Mammary epithelial cell (primary cell): ENCODE measurements at places on chromosomes 2 and 18.

GRCh38 chr2:216574046-216574445 lies 59.2 kb upstream of the IGFBP2 start:
- no peak for DNase-seq

GRCh38 chr2:203759690-203760365 lies 53.4 kb downstream of the CD28 start:
- DNase-seq = peak; percentile 93

- no peak for DNase-seq
Observed at GRCh38 chr2:105387225-105387624, 11.6 kb downstream of the FHL2 start.

- DNase-seq = no peak
Observed at GRCh38 chr2:101597347-101597944, 100.1 kb upstream of the MAP4K4 start.

DNA sequence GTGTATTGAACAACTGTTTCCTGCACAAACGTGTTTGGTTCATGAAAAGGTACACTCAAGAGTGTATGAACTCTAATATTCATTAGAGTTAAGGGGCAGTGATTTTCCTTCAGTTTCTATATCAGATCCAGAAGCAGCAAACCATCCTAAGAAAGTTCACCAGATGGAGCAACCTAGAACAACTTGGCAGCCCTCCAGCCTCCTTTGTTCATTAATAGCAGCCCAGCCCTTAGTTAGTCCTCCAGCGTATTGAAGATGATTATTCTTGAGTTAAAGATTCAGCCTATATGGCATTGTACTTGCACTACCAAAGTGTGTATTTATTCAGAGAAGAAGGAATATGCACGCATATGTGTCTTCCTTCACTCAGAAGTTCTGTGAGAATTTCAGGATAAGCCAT lies 365.5 kb downstream of the SETBP1 start:
- DNase-seq = no peak

GRCh38 chr18:53909668-53910067 lies 314.8 kb downstream of the MBD2 start:
- DNase-seq = peak; percentile 11

DNA sequence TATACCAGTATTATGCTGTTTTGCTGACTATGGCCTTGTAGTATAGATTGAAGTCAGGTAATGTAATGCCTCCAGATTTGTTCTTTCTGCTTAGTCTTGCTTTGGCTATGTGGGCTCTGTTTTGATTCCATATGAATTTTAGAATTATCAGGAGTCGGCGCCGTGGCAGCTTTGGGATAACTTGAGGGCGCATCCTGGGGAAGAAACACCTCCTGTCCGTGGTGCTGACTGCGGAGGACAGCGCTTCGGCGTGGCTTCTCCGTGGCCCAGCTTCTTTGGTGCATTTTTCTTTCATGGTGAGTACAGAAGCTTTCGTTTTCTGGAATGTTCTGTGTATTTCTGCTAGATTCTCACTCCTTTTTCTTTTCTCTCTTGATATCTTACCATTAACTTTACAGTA lies 25.2 kb downstream of the CCDC74A start:
- no peak for DNase-seq

DNA sequence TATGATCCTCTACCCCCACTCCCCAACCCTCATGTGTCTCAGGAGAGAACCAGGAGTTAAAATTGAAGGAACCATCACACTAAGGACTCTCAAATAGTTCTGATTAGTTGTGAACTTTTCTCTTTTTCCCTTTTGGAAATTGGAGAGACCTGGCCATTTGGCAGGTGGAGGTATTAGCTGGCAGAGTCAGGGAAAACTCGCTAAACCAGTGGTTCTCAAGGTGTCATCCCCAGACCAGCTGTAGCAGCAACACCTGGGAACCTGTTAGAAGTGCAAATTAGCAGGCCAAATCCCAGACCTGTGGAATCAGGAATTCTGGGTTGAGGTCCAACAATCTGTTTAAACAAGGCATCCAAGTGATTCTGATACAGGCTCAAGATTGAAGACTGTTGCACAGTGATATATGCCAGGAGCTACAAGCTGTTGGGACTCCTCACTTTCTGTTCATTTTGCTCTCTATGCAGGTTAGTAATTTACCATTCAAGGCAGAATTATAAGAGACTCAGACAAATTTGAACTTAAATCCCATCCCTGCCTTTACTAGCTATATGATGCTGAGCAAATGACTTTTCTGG lies 2.8 kb upstream of the TMEM131 start:
- DNase-seq = no peak

- DNase-seq = no peak
Observed at GRCh38 chr2:74572178-74572925, 17.8 kb downstream of the DOK1 start.

DNA sequence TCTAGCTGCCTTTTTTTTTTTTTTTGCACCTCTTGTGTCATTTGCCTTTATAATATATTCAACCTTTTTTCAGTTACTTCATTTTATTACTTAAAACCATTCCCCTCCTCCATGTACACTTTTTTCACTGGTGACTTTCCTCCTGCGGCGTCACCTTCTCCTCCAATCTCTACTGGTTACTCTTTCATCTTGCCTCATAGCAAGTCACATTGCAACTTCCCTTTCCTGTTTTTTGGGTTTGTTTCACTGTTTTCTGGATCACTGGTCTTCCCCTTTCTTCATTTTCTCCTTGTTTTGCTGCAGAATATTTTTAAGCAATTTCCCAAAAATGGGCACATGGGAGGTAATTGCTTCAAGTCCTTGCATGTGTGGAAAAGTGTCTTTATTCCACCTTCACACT lies 37.7 kb upstream of the GPR155 start:
- no peak for DNase-seq

GRCh38 chr18:71020342-71021029 lies 731.6 kb downstream of the SOCS6 start:
- DNase-seq = no peak

GRCh38 chr2:113081488-113082210 lies 13.9 kb downstream of the IL1F10 start:
- DNase-seq = peak; percentile 39

DNA sequence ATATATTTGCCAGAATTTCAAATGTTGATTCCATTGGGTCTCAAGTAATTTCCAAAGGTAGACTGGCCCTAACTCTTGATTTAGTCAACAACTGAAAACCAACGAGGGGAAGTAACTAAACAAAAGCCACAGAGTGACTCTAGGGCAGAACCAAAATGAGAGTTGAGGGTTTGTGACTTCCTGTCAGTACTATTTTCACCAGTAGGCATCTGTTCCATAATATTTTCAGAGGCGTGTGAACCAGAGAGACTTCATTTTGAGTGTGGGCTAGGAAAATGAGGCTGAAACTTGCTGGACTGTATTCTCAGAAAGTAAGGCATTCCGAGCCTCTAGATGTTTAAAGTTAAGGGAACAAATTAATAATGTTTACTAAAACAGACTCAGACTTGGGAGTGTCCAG lies 70.6 kb downstream of the GDF7 start:
- no peak for DNase-seq

GRCh38 chr2:231673348-231673770 lies 35.0 kb upstream of the PTMA start:
- no peak for DNase-seq

DNA sequence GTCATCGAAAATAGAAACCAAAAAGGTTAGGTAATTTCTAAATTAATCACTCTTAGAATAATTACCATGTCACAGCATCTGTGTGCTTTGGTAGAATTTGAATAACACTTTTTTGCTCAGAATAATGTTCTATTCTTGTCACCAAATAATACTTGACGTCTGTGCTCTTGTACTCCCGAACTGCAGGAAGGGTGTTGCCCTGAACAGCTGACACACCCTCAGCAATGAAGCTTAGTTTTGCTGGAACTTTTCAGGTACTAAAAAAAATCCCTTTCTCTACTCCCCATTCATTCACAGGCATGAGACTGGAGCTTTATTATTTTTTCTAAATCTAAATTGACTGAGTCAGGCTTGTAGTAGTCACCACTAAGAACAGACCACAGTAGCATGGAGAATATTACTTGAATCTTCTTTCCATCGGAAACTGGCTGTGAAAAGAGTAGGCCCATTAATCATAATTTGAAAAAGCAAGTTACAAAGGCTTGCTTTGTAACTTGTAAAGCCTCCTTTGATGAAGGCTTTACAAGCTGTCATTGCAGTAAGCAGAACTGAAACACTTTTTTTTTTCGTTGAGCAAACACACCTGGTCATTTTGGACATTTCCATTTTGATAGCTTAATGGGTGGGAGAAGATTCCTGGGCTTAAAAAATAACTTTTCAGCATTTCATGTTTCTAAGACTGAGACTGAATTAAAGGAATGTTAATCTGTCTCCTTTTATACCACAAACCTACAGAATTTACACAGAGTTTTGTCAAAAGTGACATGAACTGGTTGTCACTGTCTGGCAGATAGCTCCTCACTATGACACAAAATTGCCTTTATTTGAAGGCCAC lies 70.3 kb upstream of the PELI1 start:
- DNase-seq = peak; percentile 95

DNA sequence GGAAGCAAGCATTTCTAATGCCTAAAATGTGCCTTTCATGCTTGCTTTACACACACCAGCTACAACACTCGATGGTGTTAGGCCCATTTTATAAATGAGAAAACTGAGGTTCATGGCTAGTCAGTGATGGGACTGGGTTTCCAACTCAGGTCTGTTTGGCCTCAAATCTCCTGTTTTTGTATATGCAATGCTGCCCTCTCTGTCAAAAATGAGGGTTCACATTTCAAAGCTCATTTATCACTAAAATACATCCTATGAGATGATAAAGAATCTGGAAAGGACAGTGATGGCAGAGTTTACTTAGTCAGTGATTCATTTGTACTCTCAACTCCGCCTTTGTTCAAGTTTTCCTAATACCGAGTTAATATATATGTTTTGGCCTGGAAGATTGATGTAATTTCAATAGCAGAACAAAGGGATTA lies 92.3 kb downstream of the KCTD1 start:
- no peak for DNase-seq

GRCh38 chr2:241936457-241937133 lies 67.1 kb downstream of the RTP5 start:
- DNase-seq = no peak

GRCh38 chr2:231926761-231927565 lies 767 bp upstream of the NPPC start:
- DNase-seq = no peak

DNA sequence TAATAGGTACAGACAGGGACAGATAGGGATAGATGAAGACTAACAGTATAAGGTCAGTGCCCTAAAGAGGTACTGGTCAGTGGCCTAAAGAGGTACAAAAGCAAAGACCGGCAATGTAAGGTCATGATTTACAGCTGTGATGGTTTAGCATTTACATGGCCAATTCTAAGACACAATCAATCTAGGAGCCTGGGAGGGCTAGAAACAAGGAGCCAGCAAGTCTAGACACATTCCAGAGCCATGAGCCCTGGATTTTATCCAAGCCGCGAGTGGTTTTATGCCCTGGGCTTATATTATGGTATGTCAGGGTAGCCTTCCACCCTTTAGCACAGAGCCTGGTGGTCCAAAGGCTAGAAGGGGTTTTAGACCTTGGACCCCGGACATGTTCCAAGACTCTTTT lies 124.2 kb downstream of the CBLN2 start:
- no peak for DNase-seq

DNA sequence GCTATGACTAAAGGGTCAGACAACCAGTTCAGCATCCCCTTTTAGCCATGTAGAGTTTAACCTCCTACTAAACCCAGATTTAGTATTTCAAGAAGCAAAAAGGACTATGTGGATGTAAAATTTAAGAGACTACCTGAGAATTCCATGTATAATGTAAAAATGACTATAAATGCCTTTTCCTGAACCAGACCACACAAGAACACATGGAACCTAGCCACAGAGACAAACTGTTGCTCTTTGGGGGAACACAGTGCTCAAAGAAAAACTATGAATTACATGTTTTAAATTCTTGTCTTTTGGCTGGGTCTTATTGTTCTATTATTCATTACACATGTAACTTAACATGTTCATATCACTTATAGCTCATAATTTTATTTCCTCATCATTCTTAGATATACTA lies 192.8 kb downstream of the DNER start:
- no peak for DNase-seq

GRCh38 chr2:202717598-202718310 lies 83.0 kb downstream of the FAM117B start:
- peak; percentile 68 for DNase-seq

DNA sequence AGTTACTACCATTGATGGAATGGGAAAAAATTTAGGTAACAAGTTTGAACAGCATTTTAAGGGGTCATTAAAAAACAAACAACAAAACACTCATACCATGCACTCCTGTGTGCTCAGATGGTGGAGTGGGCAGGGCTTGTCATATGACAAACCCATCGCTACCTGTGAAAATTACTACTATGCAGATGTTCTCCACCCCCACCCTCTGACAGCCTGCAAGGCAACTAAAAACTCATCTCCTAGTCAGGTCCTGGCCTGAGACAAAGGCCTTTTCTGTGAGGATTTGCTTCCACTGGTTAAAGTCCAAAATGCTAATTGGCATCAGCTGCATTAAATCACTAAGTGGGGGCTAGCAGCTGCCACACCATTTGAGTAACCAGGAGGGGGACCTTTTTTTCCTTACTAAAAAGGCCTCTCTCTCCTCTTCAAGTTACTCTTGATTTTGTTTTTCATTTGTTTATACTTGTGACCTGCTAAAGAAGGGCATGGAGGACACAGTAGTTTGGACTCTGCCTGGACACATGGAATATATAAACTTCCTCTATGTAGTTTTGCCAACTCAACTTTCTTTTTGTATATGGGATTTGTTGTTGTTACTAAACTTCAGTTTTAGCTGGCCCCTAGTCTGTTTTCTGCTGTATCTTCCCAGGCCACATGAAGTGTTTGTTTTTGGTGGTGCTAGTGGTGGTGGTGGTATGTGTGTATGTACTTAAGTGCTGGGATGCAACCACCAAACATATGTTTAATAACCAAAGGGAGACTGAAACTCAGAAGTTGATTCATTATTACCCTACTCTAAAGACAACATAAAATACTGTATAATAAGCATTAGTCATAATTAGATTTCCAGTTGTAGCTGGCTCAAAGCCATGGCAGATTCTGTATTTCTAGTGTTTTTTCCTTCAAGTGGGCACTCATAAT lies 121.3 kb downstream of the MAP4K4 start:
- DNase-seq = peak; percentile 84

- DNase-seq = no peak
Observed at GRCh38 chr18:40555914-40556313, 1399.1 kb upstream of the PIK3C3 start.

GRCh38 chr2:219637842-219638185 lies 10.4 kb downstream of the SLC4A3 start:
- DNase-seq = no peak

GRCh38 chr18:76277801-76278200 lies 217.2 kb downstream of the ZNF516 start:
- no peak for DNase-seq
